CD14-positive monocyte (primary cell): ENCODE measurements at places on chromosomes 7 and 10. TPM values are rescaled to one million over a fixed set of nuclear protein-coding genes. Genes with fewer than 3 reads are reported as not detected.

DNA sequence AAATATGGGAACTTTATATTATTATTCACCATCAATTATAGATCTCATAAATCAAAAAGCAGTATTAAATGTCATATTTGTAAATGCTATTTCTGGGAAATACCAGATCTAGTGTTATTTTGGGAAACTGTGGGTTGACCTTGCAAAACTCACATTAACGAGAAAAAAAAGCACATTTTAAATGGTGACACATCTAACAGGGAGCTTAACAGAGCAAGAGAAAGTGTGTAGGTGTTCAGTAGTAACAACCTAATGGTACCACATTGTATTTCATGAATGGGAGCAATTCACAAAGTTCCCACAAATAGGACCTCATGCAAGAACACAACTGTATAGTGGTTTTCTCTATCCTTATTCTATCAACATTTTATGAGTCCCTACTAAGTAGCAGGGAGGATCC, 26.2 kb upstream of the HDAC9 start:
- H3K36me3 ChIP-seq: peaks cover 8% of the 10 kb centered on the region
- H3K4me1 ChIP-seq: peaks cover 9% of the 10 kb centered on the region
- no peaks in the 10 kb centered on the region for H3K27me3 ChIP-seq
- no peak overlapping the region for H3K27ac ChIP-seq

PON3 gene
- not detected for polyA plus RNA-seq

DNA sequence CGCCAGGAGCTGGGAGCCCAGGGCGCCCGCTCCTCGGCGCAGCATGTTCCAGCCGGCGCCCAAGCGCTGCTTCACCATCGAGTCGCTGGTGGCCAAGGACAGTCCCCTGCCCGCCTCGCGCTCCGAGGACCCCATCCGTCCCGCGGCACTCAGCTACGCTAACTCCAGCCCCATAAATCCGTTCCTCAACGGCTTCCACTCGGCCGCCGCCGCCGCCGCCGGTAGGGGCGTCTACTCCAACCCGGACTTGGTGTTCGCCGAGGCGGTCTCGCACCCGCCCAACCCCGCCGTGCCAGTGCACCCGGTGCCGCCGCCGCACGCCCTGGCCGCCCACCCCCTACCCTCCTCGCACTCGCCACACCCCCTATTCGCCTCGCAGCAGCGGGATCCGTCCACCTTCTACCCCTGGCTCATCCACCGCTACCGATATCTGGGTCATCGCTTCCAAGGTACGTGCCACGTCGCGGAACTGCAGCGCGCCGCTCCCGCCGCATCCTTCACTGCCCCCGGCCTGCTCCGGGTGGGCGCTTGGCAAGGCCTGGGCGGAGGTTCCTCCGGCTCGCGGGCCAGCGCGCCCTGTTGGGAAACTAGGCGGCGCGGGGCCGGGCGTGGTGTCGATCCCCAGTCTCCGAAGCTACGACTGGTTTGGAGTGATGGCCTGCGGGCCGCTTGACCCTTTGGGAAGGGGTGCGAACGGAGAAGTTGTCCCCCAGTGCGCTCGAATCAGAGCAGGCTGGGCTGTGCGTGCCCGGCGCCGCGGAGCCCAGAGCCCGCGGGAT, 868 bp downstream of the EMX2 start:
- DNase-seq: no peak
- H3K4me3 ChIP-seq: no peak overlapping the region
- no peaks in the 10 kb centered on the region for H3K36me3 ChIP-seq
- no peak overlapping the region for H3K27ac ChIP-seq
- peaks cover 10% of the 10 kb centered on the region for H3K4me1 ChIP-seq

DNA sequence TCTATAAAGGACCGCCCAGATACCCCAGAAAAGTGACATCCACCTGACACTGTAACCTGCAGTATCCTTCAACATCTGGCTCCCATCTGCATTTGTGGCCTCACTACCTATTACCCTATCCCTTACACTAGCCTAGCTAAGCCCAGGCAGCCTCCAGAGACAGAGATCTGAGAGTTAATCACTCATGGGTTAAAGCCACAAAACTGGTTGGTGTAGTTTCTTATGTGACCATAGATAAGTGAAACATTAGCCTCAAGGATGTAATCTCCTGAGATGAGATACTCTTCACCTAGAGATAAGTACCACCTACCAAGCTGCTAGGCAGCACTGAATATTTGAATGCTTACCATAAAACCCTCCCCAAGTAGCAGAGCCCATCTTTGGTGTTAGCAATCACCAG, 35.4 kb downstream of the CTTNBP2 start:
- no peaks in the 10 kb centered on the region for H3K36me3 ChIP-seq
- DNase-seq: no peak
- H3K4me1 ChIP-seq: no peaks in the 10 kb centered on the region
- no peak overlapping the region for H3K4me3 ChIP-seq

DNA sequence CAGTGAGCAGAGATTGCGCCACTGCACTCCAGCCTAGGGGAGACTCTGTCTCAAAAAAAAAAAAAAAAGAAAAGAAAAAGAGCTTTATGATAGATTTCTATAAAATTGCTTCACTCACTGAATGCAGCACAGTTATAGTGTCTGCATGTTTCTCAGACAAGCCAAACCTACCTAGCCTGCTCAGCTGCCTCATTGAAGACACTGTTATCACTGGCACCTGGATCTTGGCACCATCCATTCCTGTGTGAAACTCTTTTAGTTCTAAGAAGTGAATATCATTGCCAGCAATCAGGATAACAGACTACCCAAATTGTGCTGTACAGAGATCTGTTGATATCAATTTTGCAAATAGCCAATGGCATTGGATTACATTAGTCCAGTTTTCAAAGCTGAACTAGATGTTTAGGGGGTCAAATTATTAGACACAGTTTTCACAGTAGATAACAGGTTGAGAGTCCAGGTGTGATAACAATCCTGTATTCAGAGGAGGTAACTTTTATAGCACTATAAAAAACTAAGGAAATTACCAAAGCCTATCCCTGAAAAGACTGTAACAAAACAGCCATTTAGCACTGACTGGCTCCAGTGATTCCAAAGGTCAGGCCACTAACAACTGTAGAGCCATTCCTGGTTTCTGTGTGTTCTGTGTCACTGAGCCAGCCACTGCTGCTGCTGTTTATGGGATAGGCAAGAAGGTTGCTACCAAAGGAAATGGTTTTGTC, 17.1 kb downstream of the PDSS1 start:
- no peaks in the 10 kb centered on the region for H3K27me3 ChIP-seq
- no peak overlapping the region for H3K27ac ChIP-seq
- H3K36me3 ChIP-seq: peaks cover 46% of the 10 kb centered on the region

UCN3 gene
- polyA plus RNA-seq: not detected

- no peaks in the 10 kb centered on the region for H3K36me3 ChIP-seq
- DNase-seq: no peak
- peaks cover 45% of the 10 kb centered on the region for H3K4me1 ChIP-seq
These were observed 39.4 kb downstream of the HK1 start for GRCh38 chr10:69317626-69318105.

DNA sequence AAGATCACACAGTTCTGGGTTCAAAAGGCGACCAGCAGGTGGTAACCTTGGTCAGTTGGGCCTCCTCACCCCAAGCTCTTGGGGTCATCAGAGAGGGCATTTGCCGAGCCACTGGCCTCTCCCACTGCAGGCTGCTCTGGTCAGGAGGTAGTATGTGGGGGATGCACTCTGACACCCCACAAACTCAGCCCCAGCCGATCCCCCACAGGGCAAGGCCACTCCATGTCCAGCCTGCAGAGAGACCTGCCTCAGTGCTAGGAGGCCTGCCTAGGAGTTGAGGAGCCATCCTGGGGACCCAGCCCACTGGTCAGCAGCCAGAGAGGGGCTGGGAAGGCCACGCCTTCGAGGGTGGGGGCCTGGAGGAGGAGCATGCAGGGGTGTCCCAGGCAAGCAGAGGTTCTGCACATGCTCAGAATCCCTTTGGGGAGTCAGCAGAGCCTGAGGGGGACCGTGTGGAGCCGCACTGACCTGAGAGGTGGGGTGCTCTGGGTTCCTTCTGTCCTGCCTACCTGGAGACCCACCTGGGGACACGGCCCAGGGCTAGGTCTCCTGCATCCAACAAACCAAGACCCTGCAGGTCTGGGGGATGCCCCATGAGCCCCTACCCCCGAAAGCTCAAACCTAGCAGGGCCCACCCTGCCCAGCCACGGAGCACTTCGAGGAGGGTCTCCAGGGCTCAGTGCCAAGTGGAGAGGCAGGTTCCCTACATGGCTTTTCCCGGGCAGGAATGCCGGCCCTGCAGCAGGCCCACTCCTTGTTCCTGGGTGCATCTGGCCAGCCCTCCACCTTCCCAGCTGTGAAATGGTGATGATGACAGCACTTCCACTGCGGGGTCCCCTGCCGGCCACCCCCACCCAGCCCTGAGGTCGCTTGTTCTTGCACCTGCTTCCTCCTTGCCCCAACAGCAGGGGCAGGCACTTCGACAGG, 58.5 kb downstream of the RASGEF1A start:
- H3K36me3 ChIP-seq: no peaks in the 10 kb centered on the region
- H3K27ac ChIP-seq: no peak overlapping the region
- DNase-seq: no peak
- H3K27me3 ChIP-seq: no peaks in the 10 kb centered on the region
- no peak overlapping the region for H3K4me3 ChIP-seq

GRCh38 chr7:4769761-4770160, 5.7 kb upstream of the AP5Z1 start:
- H3K4me1 ChIP-seq: peaks cover 11% of the 10 kb centered on the region
- no peak overlapping the region for H3K27ac ChIP-seq
- H3K27me3 ChIP-seq: no peaks in the 10 kb centered on the region

DNA sequence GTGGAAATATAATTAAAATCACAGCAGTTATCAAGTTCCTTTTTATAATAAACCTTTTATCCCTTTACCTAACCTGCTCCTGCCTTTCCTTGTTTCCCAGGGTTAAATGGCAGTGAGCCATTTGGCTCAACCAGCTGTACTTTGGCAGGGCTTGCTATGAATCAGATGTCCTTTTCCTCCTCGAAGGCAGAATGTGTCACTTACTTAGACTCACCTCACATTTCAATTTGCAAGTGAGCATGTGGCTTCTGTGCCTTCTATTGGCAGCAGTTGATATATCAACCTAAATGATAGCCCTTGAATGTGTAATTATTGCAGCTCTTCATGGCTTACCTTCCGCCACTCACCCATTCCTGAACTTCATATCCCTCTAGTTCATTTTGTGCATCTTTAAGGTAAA, 301.7 kb downstream of the CSTF2T start:
- H3K36me3 ChIP-seq: no peaks in the 10 kb centered on the region
- H3K4me1 ChIP-seq: no peaks in the 10 kb centered on the region
- no peak overlapping the region for H3K27ac ChIP-seq

DNA sequence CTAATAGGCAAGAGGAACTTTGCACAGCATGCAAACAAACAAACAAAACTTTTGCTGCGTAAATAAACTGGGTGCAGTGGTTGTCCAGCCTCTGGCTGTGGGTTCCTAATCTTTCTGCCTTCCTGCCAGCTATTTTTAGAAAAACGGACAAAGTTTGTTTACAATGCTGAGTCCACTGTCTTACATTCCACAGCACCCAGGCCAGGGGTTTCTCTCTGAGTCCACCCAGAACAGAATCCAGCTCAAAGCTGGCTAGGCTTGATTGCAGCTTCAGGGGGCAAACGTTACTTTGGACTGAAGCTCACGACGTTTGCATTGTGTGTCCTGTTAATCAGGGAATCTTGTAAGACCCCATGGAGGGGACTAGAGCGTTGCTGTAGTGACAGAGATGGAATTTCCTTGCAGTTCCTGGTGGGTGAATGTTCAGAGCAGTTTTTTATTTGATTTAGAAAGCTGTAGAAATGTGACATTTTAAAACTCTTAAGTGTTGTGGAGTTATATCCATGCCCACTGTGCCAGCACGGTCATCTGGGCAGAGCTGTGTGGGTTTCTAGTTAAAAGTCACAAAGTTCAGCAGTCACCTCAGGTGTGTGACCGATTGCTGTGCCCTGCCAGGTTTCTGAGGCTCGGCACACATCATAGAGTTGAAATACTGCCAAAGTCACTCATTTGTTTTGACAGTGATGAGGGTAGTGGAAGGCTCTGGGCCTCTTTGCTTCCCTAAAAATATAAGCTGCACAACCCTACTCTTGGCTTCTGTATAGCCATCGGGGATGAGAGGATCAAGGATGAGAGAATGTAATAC, 247.0 kb downstream of the STK31 start:
- no peaks in the 10 kb centered on the region for H3K4me1 ChIP-seq
- no peaks in the 10 kb centered on the region for H3K36me3 ChIP-seq
- DNase-seq: no peak
- no peaks in the 10 kb centered on the region for H3K27me3 ChIP-seq
- no peak overlapping the region for H3K27ac ChIP-seq
- no peak overlapping the region for H3K4me3 ChIP-seq

OR2A42 gene
- polyA plus RNA-seq: not detected in 2 replicates

GRCh38 chr7:38539477-38540081, 91.6 kb downstream of the AMPH start:
- no peaks in the 10 kb centered on the region for H3K4me1 ChIP-seq
- no peak overlapping the region for H3K27ac ChIP-seq
- H3K36me3 ChIP-seq: no peaks in the 10 kb centered on the region
- H3K4me3 ChIP-seq: no peak overlapping the region
- H3K27me3 ChIP-seq: no peaks in the 10 kb centered on the region

- no peak for DNase-seq
- peaks cover 22% of the 10 kb centered on the region for H3K4me1 ChIP-seq
- no peak overlapping the region for H3K4me3 ChIP-seq
- H3K36me3 ChIP-seq: no peaks in the 10 kb centered on the region
- no peaks in the 10 kb centered on the region for H3K27me3 ChIP-seq
These were observed 3.7 kb upstream of the WASL start for GRCh38 chr7:123752534-123752933.

GRCh38 chr10:61992671-61993668, 91.5 kb downstream of the ARID5B start:
- H3K4me1 ChIP-seq: peaks cover 40% of the 10 kb centered on the region
- H3K36me3 ChIP-seq: no peaks in the 10 kb centered on the region
- DNase-seq: peak; percentile 96

CTTNBP2 gene
- polyA plus RNA-seq: 0.38 TPM

DNA sequence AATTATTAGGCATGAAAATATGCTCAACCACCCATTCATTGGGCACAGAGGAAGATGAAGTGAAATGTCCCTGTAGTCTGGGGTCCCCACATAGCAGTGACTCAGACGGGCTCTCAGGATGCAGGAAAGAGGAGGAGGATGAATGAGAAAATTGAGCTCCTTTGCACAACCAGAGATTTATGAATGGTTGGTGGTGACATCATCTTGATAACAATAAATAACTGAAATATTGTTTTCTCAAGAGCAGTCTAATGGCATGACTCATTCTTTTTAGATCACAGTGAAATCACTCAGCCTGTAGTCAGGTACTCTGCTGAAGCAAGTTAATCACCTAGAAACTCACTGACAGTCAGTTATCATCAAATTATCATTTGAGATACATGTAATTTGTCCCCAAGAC, 254.1 kb downstream of the RELN start:
- H3K36me3 ChIP-seq: no peaks in the 10 kb centered on the region
- H3K4me1 ChIP-seq: no peaks in the 10 kb centered on the region
- DNase-seq: no peak
- H3K27me3 ChIP-seq: no peaks in the 10 kb centered on the region
